ENCODE measurements at places on chromosomes 3 and 15. TPM values are rescaled to one million over a fixed set of nuclear protein-coding genes. Genes with fewer than 3 reads are reported as not detected.
A peak's percentile ranks its signal among the peaks of the same experiment; 100 is the strongest.

REC114 gene
- polyA plus RNA-seq: not detected

UACA gene
- polyA plus RNA-seq: 62.9 TPM

EIF1B gene
- polyA plus RNA-seq: 82.9 TPM

FBXL2 gene
- 0.20 TPM for polyA plus RNA-seq

CCR3 gene
- polyA plus RNA-seq: 0.28 TPM

ZBTB38 gene
- 8.4 TPM for polyA plus RNA-seq

CTXND1 gene
- polyA plus RNA-seq: 1.6 TPM

DNA sequence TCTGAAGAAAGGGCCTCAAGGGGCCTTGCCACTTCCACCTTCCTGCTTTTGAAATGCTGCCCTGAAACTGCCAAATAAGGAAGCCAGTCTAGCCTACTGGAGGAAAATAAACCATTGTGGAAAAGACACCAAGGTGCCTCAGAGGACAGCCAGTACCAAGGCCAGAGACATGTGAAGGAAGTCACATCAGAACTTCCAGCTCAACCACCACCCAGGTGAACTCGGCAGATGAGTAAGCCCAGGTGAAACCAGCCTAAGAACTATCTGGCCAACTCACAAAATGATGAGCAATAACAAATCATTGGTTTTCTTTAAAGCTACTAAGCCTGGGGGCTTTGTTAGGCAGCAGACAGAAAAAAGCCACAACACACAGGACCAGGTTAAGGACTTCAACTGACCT is 103.0 kb downstream of the MAGI1 start:
- no peak for DNase-seq

- no peak for DNase-seq
These were observed 123.7 kb downstream of the ASB7 start for GRCh38 chr15:100726070-100726420.

DNA sequence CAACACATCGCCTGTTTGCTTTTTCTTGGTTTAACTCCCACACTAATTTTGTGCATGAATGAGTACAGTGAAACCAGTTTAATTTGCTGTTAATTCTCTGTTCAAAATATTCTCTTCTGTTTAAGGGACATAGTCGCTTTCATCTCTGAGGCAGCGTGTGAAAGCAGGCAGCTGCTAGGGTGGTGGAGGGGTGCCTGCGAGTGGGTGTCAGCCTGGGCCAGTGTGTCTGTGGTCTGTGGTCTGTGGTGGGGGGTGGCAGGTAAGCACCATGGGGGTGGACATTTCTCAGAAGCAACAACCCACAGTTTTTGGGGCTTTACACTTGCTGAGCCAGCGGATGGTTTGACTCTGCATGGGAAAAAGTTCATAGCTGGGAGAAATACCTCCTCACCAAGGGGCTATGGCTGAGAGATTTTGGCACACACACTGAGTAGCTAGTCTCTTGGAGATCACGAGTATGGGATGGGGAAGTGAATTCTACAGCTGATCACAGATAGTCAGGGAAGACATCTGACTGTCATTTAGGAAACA is 109.2 kb downstream of the EPHB1 start:
- peak; percentile 50 for DNase-seq

- DNase-seq: no peak
These were observed 977.2 kb downstream of the FHIT start for GRCh38 chr3:60274098-60274497.

GRCh38 chr3:190169877-190170276 is 49.2 kb upstream of the P3H2 start:
- no peak for DNase-seq

- DNase-seq: no peak
These were observed 310.9 kb upstream of the SLITRK3 start for GRCh38 chr3:165507060-165507459.

DNA sequence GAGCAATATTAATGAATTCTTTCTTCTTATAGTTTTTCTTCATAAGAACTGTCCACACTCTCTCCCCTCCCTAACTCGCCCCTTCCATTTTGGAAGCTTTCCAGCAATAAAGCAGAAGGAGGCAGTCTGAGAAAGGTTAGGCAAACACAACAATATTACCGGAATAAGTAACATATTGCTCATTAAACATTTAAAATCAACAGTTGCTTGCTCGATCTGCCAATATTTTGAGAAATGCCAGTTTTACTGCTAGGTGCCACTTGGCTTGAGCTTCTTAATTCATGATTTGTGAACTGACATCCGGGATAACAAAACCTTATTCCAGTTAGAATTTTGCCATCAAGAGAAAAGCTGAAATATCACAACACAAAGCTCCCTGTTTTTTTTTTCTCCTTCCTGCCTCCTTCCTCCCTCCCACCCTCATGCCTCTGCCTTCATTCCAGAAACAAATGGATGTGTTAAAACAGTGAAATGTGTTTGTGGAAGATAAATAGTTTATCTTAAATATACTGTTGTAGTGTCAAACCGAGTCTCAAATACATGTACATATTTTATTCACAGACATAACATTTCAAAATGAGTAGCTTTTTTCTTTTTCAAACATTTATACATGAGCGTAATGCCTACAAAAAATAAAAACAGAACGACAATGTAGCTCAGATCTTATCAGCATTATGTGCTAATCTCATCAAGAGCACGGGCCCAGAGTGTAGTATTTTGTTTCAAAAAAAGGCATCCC is 253.7 kb downstream of the GAP43 start:
- DNase-seq: no peak

- no peak for DNase-seq
These were observed 74.5 kb upstream of the TSPAN3 start for GRCh38 chr15:77145370-77145769.

DNA sequence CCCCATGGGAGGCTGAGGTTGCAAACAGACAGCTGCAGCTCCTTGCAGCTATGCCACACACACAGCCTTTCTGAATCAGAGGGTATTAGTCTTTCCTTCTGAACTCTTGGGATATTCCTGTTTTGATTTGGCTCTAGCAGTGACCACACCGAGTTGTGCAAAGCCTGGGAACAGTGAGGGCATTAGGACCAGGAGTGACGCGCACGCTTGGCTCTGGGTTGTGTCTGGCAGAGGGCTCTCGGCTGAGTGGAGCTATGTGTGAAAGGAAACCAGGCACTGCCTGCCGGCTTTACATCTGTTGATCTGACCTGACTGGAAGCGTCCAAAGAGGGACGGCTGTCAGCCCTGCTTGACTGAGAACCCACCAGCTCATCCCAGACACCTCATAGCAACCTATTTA is at the start of gene GALNT15:
Gene GALNT15, plus strand, starts transcription at position 292 of the 400 bp plus-strand sequence. CDS start 472 bp downstream, outside the sequence.
- peak; percentile 86 for DNase-seq

DNA sequence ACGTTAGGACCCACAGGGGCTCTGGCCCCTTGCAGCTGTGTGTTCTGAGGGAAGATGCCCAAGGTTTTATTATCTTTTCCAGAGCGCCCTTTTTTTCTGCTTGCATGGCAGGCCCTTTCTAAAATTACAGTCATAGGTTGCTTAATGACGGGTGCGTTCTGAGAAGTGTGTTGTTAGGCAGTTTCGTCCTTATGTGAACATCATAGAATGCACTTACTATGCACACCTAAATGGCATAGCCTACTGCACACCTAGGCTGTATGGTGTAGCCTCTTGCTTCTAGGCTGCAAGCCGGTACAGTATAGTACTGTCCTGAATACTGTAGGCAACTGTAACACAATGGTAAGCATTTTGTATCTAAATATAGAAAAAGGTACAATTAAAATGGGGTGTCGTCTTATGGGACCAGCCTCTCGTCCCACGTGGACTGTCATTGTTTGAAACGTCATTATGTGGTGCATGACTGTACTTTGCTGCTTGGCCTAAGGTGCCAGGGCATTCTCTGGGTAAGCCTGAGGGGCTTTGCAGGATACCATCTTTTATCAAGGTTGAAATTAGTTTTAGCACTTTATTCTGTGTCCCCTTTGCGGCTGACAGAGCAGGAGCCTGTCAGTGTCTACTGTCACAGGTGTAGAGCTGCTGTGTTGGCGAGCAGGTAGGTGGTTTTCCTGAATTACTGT is 10.9 kb downstream of the KLF13 start:
- no peak for DNase-seq

GRCh38 chr15:69462030-69462492 is 9.4 kb downstream of the RPLP1 start:
- peak; percentile 86 for DNase-seq

- no peak for DNase-seq
These were observed 19.6 kb downstream of the TIMP4 start for GRCh38 chr3:12139111-12139511.
